ENCODE measurements at places on chromosomes 2 and 18.

GRCh38 chr2:158828378-158829164, 33.5 kb downstream of the DAPL1 start:
- no peak for DNase-seq

DNA sequence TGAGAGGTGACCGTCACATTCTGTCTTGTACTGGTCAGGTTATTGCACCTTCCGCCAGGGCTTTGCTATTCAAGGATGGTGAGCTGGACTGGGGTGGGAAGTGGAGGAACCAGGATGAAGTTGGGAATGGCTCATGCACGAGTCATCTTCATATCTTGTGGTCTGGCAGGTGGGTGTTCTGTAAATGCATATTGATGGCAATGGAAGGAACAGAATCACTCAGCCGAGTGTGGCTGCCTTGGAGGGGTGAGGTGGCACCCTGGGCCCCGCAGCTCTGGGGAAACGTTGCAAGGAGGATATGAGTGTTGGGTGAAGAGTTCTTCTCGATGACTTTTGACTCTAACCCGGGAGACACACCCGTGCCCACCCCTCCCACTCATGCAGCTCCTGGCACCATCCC, 1.2 kb downstream of the NEU2 start:
- no peak for DNase-seq

GRCh38 chr2:231117148-231117547, 7.7 kb downstream of the HTR2B start:
- DNase-seq, result no peak

DNA sequence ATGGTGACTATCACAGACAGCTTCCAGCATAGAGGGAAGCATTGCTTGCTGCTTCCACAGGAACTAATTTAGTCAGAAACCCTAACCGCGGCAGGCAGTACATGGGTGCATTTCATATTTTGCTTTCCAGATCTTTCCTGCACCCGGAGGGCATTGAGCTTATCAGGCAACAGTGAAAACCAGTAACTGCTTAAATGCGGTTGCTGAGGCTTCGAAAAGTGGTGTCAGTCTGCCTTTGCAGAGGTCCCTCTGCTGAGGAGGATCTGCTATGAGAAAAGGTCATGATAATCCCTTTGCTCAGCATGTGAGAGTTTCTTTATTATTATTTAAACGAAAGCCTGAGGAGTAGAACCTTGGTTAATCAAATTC, 44.6 kb upstream of the ROCK2 start:
- DNase-seq, result no peak

- no peak for DNase-seq
These were observed 22.7 kb downstream of the HNMT start for GRCh38 chr2:137987011-137987410.

DNA sequence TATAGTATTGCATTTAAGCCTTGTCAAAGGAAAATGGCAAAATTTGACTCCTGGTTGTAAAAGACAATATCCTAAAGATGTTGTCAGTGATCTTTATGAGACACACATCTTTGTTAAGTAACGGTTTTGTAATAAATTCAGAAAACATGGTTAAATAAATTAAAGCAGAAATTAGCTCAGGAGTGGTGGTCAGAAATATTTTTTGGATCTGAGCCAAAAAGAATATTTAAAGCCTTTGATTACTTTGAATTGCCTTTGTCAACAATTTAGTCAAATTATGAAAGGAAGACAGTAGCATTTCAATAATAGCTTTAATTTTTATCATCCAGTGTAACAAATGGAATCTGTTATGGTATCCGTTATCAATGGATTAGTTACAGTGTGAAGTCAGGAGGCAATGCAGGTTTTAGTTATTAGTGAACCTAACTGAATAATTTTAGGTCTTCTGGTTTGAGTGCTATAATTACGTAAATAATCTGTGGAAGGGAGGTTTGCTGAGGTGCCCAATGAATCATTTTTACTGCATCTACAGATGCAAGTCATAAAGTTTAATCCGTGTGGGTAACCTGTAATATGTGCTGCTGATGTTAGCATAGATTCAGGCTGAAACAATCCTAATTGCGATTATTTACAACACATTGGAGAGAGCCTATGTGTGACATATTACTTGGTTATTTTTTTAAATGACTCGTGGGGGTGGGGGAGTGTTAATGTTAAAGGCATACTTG, 42.7 kb downstream of the SMAD4 start:
- no peak for DNase-seq

DNA sequence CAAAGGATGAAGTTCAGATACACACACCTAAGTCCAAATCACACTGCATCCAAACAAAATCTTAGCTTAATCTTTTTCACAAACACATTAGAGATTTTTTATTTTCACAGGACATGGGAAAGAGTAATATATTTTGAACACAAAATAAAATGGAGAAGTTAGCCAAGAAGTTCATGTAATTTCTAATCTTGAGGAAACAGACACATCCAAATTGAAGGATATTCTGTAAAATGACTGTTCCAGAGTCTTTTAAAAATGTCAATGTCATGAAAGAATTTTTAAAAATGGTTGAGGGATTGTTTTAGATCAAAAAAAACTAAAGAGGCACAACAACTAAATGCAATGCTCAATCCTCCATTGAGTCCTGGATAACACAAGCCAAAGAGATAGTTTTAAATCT, 12.4 kb upstream of the RAPGEF4 start:
- no peak for DNase-seq

Measured in tibial nerve (tissue), 4 donors.